ENCODE measurements at places on chromosomes 7 and 10.
A peak's percentile ranks its signal among the peaks of the same experiment; 100 is the strongest.

GRCh38 chr10:103512166-103512565 is 18.7 kb downstream of the NEURL1 start:
- peaks cover 9% of the 10 kb centered on the region for H3K4me1 ChIP-seq
- H3K36me3 ChIP-seq = no peaks in the 10 kb centered on the region
- H3K27ac ChIP-seq = no peak overlapping the region
- H3K27me3 ChIP-seq = no peaks in the 10 kb centered on the region
- no peak overlapping the region for H3K4me3 ChIP-seq
- DNase-seq = no peak

- H3K4me3 ChIP-seq = no peak overlapping the region
- no peak for DNase-seq
- H3K4me1 ChIP-seq = peaks cover 15% of the 10 kb centered on the region
- H3K36me3 ChIP-seq = no peaks in the 10 kb centered on the region
- H3K27ac ChIP-seq = no peak overlapping the region
Measured at GRCh38 chr7:94249631-94250030, 145.1 kb upstream of the COL1A2 start.

DNA sequence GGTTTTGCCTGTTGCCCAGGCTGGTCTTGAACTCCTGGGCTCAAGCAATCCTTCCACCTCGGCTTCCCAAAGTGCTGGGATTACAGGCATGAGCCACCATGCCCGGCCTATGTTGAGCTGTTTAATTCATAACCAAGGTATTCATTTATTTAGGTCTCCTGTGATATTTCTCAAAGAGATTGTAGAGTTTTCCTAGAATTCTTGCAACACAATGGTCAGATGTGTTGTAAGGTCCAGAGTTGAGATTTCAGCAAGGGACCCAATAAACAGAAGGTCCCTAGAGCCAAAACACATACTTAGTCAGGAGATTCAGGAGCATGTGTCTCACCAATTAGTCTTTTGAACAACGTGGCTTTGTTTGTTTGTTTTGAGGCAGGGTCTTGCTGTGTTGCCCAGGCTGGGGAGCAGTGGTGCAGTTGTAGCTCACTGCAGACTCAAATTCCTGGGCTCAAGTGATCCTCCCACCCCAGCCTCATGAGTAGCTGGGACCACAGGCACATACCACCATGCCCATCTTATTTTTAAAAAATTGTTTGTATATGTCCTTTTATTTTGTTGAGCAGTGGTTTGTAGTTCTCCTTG is 321.3 kb upstream of the GALNT17 start:
- H3K4me1 ChIP-seq = no peaks in the 10 kb centered on the region
- no peak overlapping the region for H3K27ac ChIP-seq
- H3K27me3 ChIP-seq = no peaks in the 10 kb centered on the region
- no peak for DNase-seq
- no peaks in the 10 kb centered on the region for H3K36me3 ChIP-seq
- H3K4me3 ChIP-seq = no peak overlapping the region

DNA sequence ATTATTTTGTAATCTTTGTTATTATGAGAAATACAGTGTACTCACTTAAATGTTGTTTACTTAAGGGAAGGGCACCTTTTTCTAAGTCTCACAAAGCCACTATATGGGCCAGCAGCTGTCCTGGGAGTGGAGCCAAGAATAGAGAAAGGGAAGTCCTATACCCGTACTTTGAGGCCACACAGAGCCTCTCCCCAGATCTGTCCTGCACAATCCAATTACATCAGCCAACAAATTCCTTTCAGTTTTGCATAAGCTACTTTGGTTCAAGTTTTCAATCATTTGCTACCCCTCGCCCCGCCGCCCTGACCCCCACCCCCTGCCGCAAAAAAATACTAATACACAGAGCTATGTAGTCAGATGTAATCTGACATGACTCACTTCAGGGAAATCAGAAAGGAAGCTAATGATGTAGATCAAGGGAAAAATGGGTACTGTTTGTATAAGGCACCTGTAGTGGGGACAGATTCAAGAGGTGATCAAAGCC is 297.4 kb upstream of the NEBL start:
- H3K27ac ChIP-seq = no peak overlapping the region
- no peaks in the 10 kb centered on the region for H3K27me3 ChIP-seq
- no peak overlapping the region for H3K4me3 ChIP-seq
- no peaks in the 10 kb centered on the region for H3K36me3 ChIP-seq
- peaks cover 6% of the 10 kb centered on the region for H3K4me1 ChIP-seq
- DNase-seq = peak; percentile 67

GRCh38 chr7:105711726-105712402 is 130.6 kb upstream of the EFCAB10 start:
- no peaks in the 10 kb centered on the region for H3K36me3 ChIP-seq
- no peak for DNase-seq
- no peak overlapping the region for H3K4me3 ChIP-seq
- no peaks in the 10 kb centered on the region for H3K27me3 ChIP-seq

DNA sequence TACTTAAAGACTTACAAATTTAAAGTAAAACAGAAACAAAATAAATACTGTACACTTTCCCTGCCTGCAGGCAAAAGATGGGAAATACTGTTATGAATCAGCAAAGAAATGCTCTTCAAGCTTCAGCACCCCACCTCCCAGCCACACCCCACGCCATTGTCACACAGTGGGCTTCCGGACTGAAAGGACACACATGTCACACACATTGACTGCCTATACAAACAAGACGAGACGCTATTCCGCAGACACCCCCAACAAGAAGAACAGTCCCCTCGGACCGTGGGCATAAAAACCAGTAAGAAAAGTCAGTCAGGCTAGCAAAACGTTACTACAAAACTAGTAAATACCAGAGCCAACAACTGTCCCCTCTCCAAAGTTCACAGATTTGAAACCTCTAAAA is 22.2 kb upstream of the PARP12 start:
- H3K36me3 ChIP-seq = no peaks in the 10 kb centered on the region
- H3K27me3 ChIP-seq = no peaks in the 10 kb centered on the region
- H3K4me1 ChIP-seq = no peaks in the 10 kb centered on the region
- no peak overlapping the region for H3K27ac ChIP-seq
- no peak for DNase-seq
- no peak overlapping the region for H3K4me3 ChIP-seq
